ENCODE measurements at places on chromosomes 11 and 22.

- DNase-seq: no peak
Observed at GRCh38 chr11:119650251-119650650, 78.7 kb downstream of the NECTIN1 start.

DNA sequence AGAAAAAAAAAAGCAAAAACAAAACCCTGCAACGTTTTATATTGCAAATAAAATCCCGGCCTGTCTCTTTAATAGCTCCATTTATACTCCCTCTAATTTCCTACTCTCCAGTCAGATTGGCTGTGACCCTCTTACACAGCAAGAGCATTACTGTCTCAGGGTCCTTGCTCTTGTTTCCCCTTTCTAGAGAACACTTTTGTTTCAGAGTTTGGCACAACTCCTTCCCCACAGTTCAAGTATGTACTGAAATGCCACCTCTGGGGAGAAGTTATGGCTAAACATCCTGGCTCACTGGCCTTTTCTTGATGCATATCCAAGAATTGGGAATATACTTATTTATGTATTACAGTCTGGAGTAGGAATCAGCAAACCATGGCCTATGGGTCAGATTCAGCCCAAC, 2.6 kb downstream of the CASP12 start:
- DNase-seq: no peak

DNA sequence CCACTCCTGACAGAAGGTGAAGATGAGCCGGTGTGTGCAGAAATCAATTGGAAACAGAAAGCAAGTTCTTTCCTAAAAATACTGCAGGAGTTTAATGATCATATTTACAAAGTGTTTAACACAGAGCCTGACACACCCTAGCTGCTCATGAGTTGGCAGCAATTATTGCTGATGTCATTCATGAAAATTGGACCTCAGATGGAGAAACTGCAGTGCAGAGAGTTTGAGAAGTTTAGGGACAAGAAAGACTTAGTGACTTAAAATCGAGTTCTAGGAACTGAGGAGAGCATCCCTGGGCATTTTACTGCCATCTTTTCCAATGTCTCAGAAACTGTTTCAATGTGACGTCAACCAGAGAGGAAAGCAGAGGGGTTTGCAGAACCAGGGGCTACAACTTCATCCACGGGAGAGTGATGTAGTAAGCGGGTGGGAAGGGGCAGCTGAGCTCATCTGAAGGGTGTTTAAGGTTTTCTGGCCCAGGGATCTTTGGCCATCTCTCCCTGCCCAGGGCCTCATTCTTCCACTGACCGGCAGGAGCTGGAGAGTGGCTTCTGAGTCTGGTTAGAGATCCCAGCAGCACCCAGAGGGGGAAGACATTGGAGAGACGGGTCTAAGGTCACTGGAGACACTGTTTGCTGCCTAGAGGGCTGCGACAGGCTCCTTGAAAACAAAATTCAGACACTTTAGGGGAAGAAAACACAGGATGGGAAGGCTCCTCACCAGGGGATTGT, 21.1 kb upstream of the IGLL5 start:
- DNase-seq: no peak

- no peak for DNase-seq
Observed at GRCh38 chr11:8086001-8086479, 5.0 kb downstream of the TUB start.

DNA sequence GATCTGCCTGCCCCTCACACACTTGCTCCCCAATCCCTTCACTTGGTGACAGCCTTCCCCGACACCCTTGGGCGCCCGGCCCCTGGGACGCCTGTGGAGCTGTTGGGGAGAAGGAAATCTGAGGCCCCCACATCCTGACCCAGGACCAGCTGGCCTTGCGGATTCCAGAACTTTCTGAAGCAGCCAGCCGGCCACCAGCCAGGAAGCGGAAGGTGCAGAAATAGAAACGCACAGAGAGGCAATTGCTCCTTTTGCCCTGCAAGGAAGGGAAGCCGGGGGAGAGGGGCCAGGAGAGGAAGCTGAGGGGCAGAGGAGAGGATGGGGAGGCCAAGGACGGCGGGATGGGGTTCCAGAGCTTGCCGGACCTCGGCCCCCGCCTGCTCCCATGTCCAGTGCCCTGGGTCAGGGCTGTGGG, 66.7 kb upstream of the LINC01488 start:
- peak; percentile 57 for DNase-seq

DNA sequence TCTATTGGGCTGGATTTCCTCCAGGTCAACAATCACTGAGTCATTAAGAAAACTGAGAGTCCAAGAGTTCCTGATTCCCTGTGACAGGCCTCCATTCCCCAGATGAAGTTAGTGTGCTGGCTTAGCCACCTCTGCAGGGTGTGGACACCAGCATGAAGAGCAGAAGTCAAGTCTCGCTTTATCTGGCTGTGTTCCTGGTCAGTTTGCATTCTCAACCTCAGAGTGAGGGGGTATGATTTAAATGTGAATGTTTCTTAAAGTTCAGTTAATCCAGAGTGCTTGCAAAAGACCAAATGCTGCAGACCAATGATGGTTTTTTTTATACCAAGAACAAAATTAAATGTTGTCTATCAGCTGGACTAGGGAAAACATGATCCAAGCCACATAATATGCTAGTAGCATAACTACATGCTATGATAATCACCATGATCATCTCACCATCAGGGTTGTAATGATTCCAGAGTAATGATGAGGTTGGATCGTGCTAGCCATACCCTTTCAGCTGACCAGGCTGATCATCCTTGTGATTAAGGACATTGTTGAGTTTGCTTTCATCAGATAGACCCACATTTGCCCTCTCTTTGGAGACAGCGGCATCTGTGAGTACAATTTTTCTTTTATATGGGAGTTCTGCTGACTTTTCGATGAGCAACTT, 145.8 kb upstream of the ARHGAP20 start:
- no peak for DNase-seq
